ENCODE measurements at places on chromosomes 16 and 17.

DNA sequence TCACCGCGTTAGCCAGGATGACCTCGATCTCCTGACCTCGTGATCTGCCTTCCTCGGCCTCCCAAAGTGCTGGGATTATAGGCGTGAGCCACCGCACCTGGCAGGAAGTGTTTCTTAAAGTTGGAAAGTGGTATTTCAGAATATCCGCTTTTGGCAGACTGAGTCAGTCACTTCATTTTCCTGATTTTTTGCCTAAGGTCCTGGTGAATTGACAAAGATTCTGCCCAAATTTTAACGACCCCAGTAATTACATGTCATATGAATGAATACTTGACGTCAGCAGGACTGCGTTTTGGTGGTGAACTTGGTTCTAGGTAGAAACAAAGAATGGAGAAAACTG is 4.5 kb upstream of the BRCA1 start:
- no peak for DNase-seq

GRCh38 chr17:1803280-1803679 is 26.4 kb downstream of the SMYD4 start:
- DNase-seq, result no peak

DNA sequence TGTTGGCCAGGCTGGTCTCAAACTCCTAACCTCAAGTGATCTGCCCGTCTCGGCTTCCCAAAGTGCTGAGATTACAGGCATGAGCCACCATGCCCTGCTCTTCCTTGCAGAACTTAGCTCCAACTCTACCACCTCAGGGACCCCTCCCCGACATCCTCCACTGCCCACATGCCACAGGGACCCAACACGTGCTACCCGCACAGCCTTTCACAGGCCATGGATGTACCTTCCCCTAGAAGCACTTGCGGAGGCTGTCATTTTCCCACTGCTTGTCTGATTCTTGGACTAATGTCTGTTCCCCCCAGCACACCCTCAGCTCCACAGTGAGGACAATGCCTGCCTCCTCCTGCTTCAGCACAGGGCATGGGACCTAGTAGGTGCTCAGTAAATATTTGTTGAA is 147.4 kb downstream of the ZNF423 start:
- no peak for DNase-seq

GRCh38 chr16:71781741-71782140 is 26.9 kb downstream of the AP1G1 start:
- no peak for DNase-seq

DNA sequence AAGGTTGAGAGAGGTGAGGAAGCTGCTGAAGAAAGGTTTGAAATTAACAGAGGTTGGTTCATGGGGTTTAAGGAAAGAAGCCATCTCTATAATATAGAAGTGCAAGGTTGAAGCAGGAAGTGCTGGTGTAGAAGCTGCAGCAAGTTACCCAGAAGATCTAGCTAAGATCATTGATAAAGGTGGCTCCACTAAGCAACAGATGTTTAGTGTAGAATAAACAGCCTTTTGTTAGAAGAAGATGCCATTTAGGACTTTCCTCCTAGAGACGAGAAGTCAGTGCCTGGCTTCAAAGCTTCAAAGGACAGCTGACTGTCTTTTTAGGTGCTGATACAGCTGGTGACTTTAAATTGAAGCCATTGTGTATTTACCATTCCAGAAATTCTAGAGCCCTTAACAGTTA is 29.3 kb downstream of the GOSR1 start:
- DNase-seq, result no peak
